Foreskin fibroblast (primary cell): ENCODE measurements at places on chromosomes 2 and 18.
A peak's percentile ranks its signal among the peaks of the same experiment; 100 is the strongest.

- no peak for DNase-seq
Observed at GRCh38 chr2:210620456-210620855, 64.1 kb downstream of the CPS1 start.

DNA sequence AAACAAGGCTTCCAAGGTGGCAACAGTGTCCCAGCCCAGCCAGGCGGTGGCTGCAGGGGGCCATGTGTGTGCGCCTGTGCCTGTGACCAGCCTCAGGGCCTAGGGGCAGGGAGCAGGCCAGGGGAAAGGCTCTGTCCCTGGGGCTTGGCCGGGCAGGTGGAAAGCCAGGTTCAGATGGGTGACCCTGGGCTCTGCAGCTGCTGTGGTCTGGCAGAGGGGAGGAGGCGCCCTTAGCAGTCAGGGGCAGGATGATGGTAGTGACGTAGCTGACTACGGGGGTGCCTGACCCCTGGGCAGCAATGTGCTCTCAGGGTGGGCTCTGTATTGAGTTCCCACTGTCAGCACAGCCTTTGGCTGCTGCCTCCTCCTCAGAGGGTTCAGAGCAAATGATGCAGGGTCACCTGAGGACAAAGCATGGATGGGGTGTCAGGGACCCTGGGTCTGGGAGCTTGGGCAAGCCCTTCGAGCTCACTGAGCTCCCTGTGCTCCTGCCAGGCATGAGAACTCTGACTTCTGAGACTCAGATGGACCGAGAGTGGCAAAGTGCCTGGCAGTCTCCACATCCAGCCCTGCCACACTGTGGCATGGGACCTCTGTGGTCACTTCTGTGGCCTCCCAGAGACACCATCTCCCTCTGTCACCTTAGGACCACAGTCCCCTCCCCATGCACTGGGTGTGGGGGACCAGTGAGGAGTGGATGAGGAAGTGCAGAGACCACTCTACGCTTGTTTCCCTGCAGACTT lies 56.6 kb upstream of the ALPP start:
- no peak for DNase-seq

- DNase-seq: no peak
Observed at GRCh38 chr2:239392688-239393387, 8.0 kb downstream of the HDAC4 start.

GRCh38 chr2:5057891-5058351 lies 634.3 kb upstream of the SOX11 start:
- no peak for DNase-seq

DNA sequence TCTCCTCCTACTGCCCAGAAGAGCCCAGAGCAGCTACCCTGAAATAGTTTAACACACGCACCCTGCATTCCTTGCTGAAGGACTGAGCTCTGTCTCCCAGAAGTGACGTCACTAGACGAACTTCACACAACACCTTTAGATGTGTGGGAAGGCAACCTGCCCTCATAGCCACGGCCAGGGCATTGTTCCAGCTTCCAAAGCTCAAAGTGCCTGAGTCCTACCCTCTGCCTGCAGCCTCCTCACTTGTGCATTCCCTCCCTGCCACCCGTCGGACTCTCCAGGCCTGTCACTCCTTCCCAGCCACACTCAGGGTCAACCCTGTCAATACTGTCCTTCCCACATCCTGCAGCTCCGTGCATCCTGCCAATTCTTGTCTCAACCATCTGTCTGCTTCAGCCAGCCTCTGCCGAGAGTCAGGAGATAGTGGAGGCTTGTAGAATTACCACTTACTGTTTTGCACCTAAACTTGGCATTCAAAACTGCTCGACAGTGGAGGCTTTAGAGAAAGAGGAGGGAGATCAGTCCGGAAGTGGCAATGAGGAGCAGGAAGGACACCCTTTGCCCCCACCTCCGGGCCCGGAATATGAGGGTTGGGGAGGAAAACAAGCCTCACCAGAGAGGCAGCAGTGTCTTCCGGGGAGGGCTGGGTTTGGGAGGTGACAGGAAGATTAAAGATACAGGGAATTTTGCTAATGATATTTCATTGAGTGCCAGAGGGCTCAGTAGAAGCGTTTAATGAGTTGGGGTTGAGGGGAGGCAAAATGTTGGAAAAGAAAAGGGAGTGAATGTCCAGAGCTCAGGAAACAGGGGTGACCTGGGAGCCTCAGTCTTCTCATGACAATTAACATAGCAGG lies 72.3 kb upstream of the ATG16L1 start:
- DNase-seq: no peak

DNA sequence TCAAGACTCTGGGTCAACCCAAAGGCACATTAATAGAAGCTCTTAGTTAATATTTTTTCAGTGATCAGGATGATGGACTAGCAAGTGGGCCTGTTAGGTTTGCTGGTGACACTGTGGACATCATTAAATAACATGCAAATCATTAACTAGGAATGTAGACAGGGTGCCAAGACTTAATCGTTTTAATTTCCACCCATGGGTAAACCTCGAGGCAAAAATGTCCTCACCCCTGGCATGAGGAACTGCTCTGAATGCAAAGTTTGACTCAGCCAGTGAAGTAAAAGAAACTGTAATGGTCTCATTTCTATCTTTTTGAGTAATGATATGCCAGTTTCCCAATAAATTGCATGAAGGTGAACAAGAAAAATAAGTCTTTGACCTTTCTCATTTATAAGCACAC lies 152.6 kb upstream of the MEX3C start:
- no peak for DNase-seq

DNA sequence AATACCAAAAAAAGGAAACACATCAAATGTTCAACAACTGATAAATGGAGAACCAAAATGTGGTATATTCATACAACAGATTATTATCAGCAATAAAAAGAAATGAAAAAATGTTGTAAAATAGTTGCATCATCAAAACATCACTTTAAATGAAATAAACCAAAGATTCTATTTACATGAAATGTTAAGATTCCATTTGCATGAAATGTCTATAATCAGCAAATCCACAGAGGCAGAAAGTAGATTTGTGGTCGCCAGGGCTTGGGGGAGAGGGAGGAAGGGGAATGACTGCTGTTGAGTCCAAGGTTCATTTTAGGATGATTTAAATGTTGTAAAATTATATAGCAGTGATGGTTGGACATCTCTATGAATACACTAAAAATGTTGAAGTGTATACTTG lies 181.9 kb downstream of the RTP5 start:
- no peak for DNase-seq

DNA sequence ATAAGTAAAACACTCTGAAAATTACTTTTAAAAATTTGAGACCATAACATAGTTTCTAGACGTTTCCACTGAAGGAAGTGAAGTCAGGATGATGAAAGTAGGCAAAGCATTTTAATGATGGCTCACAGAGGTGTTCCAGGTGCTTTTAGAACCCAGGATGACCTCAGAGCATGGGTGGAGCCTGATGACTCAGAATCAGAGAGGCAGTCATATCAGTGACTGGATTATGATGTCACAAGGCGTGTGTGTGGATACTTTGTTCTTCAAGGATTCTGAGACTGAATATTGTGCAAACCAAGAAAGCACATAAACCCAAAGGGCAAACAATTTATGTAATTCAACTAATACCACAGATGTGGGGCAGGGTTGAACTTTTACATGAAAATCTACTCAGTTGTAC lies 208.0 kb upstream of the FBXO11 start:
- DNase-seq: peak; percentile 80

DNA sequence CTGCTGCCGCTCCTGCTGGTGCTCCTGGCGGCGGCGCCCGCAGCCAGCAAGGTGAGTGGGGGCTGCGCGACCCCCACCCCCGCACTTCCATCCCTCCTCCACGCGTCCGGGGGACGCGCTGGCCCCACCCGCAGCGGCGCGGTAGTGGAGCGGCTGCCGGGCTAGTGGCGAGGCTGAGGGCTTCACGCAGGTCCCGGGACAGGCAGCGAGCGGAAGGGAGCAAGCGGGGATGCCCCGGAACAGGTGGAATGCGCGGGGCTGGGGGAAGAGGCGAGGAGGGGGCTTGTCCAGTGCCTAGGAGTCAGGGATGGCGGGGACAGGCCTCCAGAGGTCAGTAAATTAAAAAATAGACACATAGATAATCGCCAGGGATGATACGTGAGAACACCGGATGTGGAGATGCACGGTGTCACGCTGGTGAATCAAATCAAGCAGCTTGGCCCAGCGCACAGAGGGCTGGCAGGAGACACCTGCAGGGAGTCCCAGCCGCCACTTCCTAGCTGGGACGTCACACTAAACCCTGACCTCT lies 403 bp downstream of the COL4A3 start:
- peak; percentile 25 for DNase-seq

DNA sequence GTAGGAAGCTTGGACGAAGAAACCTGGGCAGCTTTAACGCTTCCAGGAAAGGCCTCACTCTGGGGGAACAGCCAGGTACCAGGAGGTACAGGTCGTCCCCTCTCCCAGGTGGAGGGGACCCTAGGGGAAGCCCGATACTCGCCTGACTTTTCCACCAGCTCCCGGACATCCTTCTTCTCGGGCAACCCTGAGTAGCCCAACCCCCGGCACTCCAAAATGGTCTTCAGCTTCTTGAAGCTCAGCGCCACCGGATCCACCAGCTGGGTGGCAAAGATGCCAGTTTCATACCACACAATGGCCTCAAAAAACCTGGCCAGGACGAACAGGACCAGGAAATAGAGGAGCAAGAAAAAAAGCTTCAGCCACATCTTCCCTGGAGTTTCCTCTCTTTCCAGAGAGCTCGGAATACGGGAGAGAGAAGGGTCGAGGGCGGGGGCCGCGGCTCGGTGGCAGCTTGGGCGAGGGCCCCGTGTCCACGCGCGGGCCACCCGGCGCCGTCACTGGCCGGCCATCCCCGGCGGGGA lies 1.1 kb downstream of the RNF103 start:
- DNase-seq: peak; percentile 58

DNA sequence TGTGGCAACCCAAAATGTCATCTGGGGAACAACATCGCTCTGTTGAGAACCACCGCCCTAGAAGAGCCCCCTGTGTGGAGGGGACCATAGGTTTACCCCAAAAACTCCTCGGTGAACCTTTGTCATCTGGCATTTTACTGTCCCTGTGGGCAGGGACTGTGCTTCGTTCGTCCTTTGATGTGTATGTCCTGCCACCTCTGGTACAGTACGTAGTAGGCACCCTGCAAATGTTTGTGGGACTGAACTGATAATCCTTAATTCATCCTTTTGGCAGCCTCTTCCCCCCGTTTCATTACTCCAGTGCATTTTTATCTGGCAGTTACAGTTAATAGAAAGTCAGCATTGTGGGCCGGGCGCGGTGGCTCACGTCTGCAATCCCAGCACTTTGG lies 728 bp downstream of the NAPG start:
- no peak for DNase-seq

- no peak for DNase-seq
Observed at GRCh38 chr18:11042247-11042646, 107.1 kb downstream of the PIEZO2 start.

DNA sequence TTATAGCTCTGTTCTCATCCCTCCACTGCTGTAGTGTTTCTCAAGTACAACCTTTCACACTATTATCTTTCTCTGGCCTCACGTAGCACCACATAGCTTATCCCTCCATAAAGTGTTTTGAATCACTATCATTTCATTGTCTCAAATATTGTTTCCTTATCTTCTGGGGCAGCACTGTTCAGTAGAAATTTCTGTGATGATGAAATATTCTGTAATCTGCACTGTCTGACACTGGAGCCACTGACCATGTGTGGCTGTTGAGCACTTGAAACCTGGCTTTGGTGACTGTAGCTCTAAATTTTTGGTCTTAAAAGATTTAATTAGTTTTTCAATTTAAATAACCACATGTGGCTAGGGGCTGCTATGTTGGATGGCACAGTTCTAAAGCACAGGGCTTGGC lies 78.9 kb downstream of the CPS1 start:
- no peak for DNase-seq

DNA sequence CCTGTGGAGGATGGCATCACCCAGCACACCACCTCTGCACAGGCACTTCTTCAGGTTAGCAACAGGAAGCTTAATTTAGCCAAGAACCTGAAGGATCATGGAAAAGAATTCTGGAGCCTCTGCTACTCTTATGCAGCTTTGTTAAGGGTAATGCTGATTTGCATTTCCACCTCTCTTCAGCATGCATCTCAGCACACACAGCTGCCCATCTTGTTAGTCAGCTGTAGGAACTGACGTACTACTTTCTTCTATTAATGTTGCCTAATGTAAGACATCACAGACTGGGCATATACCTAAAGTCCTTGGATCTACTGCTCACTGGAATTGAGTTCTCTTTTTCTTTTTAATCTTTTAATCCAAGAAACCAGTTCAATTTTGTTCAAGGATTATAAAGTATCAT lies 181.0 kb downstream of the SPP2 start:
- no peak for DNase-seq
